ENCODE measurements at places on chromosomes 4 and X.

DNA sequence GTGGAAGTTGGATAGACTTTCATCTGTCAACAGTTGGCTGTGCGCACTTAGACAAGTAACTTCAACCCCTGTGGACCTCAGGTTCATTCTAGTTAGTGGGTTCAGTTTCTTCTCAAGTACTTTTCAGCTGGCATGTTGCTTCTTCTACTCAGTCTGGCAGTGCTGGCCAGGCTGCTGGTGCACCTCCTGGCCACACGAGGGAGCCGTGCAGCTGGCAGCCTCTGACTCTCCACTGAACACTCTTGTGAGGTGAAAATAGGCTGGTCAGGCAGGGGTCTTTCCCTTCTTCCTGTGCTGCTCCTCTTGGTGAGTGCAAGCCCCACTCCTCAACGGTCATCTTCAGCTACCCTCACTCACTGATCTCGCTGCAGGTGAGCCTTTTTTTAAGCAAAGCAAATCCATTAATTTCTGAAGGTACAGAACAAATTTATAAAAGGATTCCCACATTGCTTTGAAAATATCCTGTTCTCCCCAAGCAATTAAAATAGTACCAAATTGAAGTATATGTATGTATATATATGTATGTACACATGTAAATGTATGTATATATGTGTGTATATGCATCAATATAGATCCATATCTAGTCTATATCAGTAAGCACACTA, 30.6 kb downstream of the LONRF3 start:
- peak; percentile 58 for DNase-seq

DNA sequence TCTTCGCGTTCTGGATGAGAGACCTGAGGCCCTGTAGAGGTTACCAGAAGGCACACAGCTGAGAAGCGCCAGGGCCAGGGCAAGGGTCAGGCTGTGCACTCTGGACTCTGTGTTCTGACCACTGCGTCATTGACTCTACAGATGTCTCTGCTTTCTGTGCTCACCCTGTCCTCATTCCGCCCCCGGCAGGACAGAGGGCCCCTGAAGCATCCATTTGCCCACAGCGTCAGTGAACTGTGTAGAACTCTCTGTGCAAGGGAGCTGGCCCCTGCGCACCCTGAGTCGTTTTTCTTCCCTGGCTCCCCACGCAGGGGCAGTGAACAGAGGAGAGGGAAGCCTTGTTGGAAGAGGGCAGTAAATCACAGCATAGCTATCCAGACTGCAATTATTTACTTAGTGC, 6.1 kb upstream of the WAS start:
- peak; percentile 48 for DNase-seq

- DNase-seq, result no peak
Measured at GRCh38 chrX:51922561-51922960, 29.1 kb downstream of the MAGED1 start.

DNA sequence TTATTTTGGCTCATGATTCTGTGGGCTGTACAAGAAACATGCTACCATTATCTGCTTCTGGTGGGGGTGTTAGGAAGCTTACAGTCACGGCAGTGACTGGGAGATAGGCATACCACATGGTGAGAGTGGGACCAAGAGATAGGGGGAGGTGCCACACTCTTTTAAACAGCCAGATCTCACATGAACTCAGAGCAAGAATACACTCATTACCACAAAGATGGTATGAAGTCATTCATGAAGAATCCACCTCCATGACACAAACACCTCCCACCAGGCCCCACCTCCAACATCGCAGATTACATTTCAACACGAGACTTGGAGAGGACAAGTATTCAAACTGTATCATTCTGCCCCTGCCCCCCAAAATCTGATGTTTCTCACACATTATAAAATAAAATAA, 2396.7 kb downstream of the PCDH7 start:
- DNase-seq, result no peak

GRCh38 chrX:13658602-13659001, 5.7 kb downstream of the TCEANC start:
- peak; percentile 50 for DNase-seq

GRCh38 chr4:14269824-14270223, 642.3 kb upstream of the BOD1L1 start:
- DNase-seq, result no peak

- no peak for DNase-seq
Measured at GRCh38 chr4:98744372-98745150, 86.2 kb upstream of the TSPAN5 start.

- DNase-seq, result no peak
Measured at GRCh38 chr4:110171971-110172370, 26.4 kb downstream of the ELOVL6 start.

DNA sequence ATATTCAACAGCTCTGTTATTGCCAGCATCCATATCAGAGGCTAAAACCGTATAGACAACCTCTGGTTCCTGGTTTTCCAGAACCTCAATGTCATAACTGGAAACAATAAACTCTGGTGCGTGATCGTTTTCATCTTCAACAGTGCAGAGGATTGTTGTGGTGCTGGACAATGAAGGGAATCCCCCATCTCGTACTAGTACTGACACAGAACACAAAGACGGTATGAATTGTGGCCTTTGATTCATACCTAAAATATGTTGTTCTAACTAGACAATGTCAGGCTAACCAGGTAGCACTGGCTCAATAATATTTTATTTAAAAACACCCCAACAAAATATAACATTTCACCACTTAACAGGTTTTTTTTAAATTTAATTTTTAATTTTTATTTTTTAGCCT, 186.9 kb downstream of the DCHS2 start:
- no peak for DNase-seq

DNA sequence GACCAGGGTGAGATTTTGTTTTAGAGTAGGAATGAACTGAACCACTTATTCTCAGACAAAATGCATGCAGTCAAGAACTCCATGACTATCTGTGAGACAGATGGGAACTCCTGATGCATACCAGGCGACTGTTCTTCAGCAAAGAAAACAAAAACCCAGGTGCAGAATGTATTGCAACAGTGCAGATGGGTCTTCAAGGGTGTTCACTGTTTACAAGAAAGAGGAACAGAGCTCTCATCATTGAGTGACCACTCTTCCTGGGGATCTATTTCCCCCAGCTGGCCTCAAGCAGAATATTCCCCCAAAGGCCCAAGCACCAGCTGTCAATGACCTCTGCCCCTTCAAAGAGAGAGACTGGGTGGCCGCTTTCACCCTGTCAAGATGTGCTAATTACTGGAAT, 39.7 kb upstream of the BMP3 start:
- DNase-seq, result no peak

GRCh38 chr4:98262431-98262830, 1.2 kb downstream of the RAP1GDS1 start:
- no peak for DNase-seq

Data from Caco-2 (cell line).